ENCODE measurements at places on chromosomes 3 and 15. TPM values are rescaled to one million over a fixed set of nuclear protein-coding genes. Genes with fewer than 3 reads are reported as not detected.

DNA sequence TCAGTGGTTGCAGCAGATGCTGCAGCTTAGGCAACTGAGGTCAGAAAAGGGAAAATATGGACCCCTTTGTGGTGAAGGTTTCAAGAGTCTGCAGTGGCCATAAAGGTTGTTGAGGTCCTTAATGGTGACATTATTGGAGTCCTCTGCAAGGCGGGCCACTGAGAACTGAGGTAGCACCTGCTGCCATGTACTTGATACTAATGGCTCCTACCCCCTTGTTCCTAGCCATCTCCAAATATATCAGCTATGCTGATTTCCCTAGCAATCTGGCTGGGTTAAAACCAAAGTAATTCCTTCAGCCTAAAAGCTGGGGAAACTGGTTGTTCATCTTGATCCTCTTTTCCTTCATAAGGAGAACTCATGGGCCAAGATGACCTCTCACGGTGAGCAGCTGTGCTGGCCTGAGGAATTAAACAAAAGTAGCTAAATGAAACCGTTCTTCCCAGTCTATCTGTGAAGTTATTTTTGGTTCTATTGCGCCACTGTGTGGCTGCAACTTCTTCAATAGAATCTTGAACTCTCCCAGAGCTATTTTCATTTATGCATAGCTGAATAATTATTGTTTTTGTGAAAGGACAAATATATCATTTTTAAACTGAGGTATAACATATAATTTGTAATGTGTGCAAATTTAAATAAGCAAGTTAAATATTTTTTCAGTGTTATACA, 76.1 kb upstream of the PLSCR4 start:
- DNase-seq = no peak

GRCh38 chr3:99873269-99874102, 55.8 kb downstream of the CMSS1 start:
- no peak for DNase-seq

DNA sequence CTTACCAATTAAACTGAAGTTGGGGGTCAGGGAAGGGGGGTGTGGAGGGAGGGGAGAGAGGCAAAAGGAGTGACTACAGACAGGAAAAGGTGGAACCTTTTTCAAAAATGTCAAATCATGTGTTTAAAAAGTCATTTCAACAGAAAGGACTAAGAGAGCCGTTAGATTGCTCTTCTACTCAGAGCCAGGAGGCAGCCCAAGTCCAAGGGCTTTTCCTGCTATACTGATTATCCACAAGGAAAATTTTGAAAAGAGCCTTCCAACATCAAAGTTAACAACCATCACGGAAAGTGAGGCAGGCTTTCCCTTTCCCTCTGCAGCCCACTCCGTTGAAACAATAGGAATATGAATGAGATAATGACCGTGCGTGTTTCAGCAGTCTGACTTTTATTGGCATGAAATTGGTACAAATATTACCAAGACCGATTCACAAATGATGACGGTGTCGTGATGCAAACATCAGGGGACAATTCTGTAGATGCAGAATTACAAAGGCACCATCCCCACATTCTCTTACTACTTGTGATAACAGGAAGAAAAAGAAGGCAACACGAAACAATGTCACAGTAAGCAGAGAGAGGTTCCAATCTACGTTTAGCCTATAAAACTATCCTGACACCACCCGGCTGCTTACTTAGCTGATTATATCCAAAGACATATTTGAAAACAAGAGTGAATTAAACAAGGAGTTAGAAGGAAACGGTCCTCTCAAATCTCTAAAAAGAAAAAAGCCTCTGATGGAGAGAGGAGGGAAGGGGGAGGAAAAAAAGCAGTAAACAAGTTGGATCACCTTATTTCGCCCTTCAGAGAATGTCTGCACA, 453.7 kb downstream of the FOXP1 start:
- no peak for DNase-seq

GRCh38 chr3:23676093-23676492, 129.7 kb upstream of the UBE2E1 start:
- DNase-seq = no peak

DNA sequence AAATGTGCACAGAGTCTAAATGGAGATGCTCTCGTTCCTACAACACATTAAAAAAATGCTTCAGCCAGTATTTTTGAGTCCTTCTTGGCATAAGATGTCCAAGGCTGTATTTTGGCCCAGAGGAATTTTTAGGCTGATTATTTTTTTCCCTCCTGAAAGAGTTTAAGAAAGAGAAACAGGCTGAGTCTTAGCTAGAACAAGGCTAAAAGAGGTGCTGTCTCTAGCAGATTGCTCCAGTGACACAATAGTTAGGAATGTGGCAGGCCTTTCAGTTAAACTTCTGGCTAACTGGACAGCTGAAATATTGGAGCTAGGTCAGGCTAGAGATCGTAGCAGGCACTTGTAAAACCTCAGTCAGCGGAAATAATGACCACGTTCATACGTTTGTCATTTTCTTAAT, 271.4 kb upstream of the RARB start:
- no peak for DNase-seq

- no peak for DNase-seq
Observed at GRCh38 chr15:28984421-28985315, 98.9 kb downstream of the APBA2 start.

DLEC1 gene
- total RNA-seq = 3.2 TPM

ECE2 gene
- total RNA-seq = not detected

PRSS50 gene
- total RNA-seq = 1.1 TPM
